ENCODE measurements at places on chromosomes 2 and 18.

GRCh38 chr2:56008661-56009431 is 85.3 kb upstream of the EFEMP1 start:
- peak; percentile 81 for DNase-seq

DNA sequence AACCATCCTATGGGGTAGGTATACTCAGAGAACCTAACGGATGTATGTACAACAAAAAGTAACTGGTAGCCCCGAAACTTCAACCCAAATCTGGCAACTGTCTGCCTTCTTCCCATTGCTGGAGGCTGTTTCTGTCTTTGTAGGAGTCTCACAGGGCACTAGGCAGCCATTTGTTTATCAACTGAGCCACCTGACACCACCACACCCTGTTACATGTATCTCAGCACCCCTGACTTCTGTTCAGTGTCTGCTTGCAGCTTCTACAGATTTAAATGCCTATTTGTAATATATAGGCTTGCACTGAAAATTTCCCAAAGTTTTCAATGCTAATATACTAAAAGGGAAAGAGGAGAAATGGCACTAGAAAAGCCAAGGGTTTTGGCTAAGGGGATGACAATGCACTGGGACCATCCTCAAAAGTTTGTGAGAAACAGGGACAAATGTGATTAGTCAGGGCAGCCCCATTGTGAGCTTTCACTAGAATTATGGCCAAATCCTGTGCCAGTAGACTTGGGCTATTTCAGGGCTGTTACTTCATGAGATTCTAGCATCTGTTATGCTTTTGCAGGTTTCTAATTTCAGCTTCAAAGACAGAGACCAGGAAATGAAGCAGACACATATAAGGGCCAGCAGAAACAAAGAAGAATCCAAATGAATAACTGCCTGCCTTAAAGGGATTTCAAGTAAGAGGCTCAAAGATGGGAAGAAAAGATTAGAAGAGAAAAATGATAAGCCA is 103.3 kb downstream of the MYO5B start:
- DNase-seq, result no peak

DNA sequence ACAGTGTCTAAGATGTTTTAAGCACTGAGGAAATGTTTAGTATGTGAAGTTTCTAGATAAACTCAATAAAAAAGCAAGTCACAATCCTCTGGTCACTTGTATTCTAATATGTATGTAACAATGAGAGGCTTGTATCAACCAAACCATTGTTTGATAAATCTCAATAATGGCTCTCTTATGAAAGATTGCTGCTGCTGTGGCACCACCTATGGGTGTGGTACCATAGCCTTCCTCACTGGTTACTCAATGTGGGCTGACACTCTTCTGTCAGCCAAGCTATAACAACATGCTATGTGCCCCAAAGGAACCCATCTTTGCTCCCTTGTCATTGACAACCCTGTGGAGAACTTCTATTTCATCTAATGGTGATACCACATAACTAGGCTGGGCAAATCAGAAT is 12.6 kb upstream of the RAB1A start:
- DNase-seq, result no peak

DNA sequence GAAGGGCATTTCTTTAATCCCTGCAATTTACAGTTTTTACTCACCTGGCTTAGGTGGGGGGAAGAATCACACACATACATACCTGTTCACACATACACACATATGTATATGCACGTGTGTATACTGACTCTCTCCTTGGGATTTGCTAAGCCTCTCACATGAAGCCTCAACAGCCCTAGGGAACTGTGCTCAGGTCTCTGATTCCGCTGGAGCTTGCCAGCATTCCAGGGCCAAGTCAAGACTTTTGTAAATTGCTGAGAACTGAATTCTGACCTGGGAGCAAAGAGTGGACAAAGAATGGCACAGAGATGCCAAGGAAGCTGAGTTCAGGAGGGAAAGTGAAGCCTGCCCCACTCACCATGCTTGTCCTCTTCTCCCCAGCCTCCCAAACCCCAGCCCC is 177.3 kb downstream of the TMEM247 start:
- DNase-seq, result no peak

DNA sequence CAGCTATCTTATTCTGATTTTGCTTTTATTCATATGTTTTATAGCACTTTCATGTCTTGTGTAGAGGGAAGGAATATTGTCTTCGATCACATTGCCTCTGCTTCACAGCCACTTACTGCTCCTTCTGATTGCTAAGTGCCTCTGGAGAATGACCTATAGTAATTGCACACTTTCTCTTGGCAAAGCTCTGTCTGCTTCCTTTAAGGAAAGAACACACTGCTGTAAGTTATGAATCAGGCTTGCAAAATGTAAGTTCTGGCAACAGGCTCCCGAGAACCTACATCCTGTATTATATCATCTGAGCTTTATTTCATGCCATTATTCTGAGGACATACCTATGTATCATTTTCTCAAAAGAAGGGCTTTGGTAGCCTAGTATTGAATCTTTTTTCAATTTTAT is 170.7 kb downstream of the ZNF804A start:
- no peak for DNase-seq

DNA sequence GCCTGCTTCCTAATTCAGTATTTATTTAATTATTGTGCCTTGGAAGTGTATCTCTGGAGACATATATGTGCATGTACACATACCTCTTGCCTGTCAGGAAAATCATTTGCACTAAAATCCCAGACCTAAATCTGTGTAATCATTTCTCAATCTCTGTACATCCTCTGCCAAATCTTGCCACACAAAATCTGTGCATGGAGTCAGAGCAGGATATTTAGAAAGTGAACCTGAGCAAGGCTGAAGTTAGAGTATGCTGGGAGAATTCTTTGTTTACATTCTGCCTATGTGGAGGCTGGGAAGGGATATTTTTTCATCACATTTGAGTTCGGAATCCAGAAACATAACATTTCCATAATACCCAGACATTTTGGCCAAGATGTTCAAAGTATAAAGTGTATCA is 9.3 kb downstream of the XRCC5 start:
- DNase-seq, result no peak

Measured in H9 (cell line).